ENCODE measurements at places on chromosomes 11 and 22. TPM values are rescaled to one million over a fixed set of nuclear protein-coding genes. Genes with fewer than 3 reads are reported as not detected.

GRCh38 chr11:96051820-96052219 is 127.9 kb upstream of the MTMR2 start:
- DNase-seq: no peak

DNA sequence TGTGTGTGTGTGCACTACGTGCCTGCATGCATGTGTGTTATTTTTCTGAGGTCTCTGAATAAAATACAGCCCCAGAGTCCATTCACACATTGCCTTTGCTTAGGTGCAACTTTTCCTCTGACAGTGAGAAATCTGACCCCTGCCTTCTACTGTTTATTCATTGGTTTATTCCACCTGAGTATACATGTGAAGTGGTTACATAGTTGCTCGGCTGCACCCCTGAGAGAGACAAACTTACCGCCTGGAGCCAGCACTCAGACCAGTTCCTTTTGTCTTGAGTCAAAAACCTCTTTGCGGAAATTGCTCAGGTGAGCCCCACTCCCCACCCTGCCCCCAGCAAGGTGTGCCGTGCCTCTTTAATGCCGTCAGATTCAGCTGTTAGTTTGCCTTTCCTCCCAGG is 363.6 kb downstream of the BRD1 start:
- no peak for DNase-seq

The EIF3M gene
- total RNA-seq: 366 TPM

DNA sequence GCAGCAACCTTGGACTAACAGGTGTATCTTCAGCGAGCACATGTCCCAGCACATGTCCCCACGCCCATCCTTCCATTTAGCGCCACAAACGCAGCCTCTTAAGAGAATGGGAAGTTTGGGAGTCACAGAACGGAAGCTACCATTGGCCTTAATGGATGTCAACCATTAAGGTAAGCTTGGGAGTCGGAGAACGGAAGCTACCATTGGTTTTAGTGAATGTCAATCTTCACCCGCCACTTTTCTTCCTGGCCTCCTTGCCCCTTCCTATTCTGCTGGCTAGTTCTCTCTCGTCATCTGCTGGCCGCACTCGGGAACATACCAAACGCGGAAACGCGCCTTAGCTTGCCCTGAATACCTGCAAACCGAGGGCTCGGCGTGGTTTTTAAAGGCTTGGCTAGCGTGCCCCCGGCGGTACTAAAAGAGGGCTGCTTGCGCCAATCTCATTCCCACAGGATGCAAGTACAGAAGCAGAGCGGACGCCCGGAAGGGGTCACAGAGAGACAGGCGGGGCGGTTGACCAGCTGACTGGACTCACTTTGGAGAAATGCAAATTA is 24.3 kb downstream of the GLYATL1 start:
- DNase-seq: no peak

GRCh38 chr11:65726660-65727059 is 6.1 kb upstream of the RNASEH2C start:
- no peak for DNase-seq

- DNase-seq: no peak
These were observed 350.2 kb downstream of the TTC28 start for GRCh38 chr22:28329186-28330073.

- no peak for DNase-seq
These were observed 123.9 kb downstream of the VPREB1 start for GRCh38 chr22:22368516-22368915.

The CELF1 gene
- total RNA-seq: 74.9 TPM

Data from ovary (tissue), 10 donors.